ENCODE measurements at places on chromosomes 5 and 9.
A peak's percentile ranks its signal among the peaks of the same experiment; 100 is the strongest.

GRCh38 chr5:107404595-107405374, 266.0 kb downstream of the EFNA5 start:
- DNase-seq = no peak

DNA sequence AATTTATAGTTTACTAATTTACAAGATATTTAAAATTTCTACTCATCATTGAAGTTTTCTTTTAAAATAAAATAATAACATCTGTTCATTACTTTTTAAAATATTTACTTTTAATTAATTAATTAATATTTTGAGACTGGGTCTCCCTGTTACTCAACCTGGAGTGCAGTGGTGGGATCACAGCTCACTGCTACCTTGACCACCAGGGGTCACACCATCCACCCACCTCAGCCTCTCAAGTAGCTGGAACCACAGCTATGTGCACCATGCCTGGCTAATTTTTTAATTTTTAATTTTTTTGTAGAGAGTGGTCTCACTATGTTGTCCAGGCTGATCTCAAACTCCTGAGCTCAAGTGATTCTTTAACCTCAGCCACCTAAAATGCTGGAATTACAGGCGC, 1013.6 kb downstream of the CDH9 start:
- DNase-seq = no peak

GRCh38 chr9:110261632-110262031, 5.3 kb upstream of the TXN start:
- no peak for DNase-seq

DNA sequence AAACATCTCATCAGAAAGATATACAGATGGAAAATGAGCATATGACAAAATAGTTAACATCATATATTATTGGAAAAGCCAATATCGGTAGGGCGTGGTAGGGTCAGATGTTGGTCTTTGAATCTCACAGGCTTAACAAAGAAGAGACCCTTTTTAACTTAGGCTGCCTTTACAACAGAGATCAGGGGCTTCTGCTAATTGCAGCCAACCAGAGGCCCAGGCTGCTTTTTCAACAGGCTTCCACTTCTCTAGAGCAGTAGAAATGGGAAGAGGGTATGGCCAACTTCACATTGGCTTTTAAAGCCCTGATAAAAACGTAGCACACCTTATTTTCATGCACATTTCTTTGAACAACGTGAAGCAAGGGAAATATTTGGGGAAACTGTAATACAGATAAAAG, 764.3 kb upstream of the CTNND2 start:
- DNase-seq = no peak

DNA sequence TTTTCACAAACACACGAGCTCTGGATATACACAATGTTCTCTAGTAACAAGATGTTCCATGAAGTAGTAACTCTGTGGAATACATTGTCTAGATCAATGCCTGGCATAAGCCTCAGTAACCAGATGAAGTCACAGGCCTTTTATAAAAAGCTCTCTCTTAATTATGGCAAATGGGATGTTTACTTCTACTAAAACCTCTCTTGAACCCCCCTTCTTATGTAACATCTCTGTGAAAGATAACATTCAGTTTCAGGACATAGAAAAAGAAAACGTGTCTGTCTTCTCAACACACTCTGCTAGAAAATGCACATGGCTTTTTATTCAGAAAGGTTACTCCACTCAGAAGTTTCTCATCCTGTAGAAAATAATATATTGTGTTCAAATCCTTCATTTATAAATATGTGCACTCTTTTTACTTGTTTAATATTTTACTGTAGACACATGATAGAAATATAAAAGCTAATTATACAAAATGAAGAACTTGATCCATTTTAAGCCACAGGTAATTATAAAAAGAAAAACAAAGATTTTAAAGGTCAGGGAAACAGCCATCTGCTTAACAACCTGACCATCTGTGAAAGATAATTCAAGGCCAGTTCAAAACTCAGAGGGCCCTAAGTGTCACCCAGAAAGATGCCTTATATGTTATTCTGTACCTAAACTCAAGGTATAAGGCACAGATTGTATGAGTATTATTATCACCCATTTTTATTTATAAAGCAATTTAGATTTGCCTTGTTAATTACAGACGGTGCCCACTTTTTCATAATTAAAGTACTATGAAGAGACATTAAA, 812.0 kb downstream of the CDH18 start:
- DNase-seq = no peak

GRCh38 chr5:125798307-125798706, 624.9 kb upstream of the GRAMD2B start:
- DNase-seq = no peak

DNA sequence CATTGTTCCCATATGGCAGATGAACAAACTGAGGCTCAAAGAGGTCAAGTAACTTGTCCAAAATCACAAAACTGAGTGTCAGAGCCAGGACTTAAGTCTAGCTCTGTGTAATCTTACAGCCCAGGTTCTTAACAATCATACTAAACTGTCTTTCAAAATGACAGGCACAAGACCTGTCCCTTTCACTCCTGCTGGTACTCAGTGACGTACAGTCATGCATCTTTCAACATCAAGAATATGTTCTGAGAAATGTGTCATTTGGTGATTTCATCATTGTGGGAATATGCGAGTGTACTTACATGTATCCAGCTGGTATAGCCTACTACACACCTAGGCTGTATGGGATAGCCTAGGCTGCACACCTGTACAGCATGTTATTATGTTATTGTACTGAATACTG, 646.8 kb upstream of the WWC1 start:
- no peak for DNase-seq

DNA sequence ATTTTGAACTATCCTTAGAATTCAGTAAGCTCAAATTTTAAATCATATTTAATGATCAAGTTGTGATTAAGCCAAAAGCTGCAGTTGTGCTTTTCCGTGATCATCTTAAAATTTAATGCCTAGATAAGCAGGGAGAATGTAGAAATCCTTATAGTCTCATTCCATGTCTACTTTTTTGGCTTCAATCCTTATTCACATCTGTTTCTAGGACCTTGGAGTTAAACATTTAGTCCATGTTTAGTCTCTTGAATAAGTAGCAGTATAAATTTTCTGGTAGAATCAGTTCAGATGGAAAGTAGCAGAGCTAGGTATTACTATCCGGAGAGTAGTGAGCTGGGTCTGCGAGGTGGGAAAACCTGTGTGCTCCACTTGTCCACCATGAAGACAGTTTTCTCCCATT, 59.3 kb upstream of the RIOK2 start:
- DNase-seq = no peak

DNA sequence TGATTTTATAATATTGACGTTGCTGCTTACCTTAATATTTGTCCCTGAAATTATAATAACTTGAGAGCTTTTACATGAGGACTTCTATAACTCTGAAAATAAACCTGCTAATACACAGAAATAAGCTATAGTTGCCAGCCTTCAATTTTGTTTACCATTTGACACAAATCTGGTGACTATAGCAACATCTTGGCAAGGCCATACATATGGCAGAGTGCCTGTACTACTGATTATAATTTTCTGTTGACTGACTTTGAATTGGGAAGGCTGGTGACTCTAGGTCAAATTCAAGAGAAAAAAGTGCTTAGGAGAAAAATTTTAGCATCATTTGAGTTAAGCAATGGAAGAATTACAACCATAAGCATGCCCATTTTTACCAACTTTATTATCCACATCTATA, 581.4 kb upstream of the PTPRD start:
- no peak for DNase-seq

- no peak for DNase-seq
Observed at GRCh38 chr9:132242621-132243155, 80.8 kb downstream of the NTNG2 start.

DNA sequence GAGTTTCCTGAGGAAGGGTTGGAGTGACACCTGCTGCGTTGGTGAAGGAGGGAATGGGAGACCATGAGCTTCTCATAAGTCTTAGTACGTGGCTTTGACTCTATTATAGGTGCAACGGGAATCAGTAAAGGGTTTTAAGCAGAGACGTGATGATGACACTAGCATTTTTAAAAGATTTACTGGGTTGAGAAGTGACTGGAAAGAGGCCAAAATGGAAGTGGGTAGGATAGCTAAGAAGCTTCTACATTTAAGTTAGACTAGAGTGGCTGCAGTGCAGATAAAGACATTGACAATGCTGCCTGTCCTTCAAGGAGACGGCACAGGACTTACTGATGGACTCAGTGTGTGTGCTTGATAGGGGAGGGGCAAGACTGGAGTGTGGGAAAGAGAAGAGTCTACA, 6.2 kb downstream of the GAPT start:
- no peak for DNase-seq

GRCh38 chr5:143405063-143405848, 1.8 kb upstream of the NR3C1 start:
- peak; percentile 80 for DNase-seq

- no peak for DNase-seq
Observed at GRCh38 chr9:108363311-108363710, 492.5 kb downstream of the ACTL7B start.

DNA sequence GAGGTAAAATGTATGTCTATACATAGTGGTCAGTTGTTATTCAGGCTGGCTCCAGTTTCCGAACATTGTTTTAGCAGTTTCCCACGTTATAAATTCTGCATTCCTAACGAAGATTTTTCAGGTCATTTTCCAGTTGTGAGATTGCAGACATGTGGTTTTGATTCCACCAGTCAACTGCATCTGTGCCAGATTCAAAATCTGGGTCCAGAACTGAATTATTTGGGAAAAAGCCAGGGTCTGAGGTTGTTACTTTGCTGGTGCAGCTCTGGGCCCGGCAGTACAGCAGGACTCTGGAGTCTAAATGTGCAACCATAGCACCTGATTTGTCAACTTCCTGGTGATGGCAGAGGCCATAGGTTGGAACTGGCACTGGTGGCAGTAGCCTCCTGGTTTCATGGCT, 105.7 kb upstream of the MEGF10 start:
- no peak for DNase-seq

GRCh38 chr9:74444369-74444768, 52.8 kb upstream of the RORB start:
- DNase-seq = no peak

GRCh38 chr9:97907046-97907445, 15.3 kb downstream of the TRMO start:
- no peak for DNase-seq

DNA sequence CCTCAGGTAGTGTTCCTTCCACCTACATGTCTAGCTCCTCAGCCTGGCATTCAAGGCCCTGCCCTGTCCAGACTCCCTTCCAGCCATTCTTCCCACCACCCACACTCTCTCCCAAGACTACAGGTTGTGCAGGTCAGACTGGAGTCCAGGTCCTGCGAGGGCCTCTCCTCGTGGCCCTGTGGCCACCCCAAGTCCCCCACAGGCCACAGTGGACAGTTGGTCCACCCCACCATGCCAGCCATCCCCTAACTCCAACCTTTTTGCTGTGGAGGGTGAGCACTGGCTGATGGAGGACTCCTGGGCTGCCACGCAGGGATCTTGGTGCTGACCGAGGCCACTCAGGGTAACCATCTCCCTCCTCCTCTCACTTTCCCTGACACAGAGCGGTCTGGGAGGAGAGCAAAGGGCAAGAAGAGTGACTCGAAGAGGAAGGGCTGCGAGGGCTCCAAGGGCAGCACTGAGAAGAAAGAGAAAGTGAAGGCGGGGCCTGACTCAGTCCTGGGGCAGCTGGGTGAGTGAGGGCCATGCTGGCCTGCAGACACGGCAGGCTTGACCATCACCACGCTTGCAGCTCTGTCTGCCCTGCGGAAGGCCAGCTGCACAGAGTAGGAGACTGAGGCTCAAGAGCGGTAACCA, 51.0 kb downstream of the JADE2 start:
- no peak for DNase-seq

DNA sequence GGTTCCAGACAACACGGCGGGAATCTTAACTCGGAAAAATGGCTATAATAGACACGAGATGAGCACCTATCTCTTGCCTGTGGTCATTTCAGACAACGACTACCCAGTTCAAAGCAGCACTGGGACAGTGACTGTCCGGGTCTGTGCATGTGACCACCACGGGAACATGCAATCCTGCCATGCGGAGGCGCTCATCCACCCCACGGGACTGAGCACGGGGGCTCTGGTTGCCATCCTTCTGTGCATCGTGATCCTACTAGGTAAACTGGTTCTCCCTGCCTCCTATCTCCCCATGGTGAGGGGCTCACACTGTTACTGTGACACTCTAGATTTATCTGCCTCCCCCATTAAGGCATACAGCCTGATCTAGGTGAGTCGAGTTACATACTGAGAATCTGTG, 124.2 kb downstream of the CDH6 start:
- no peak for DNase-seq

Measured in GOT3 (cell line).